T-cell (primary cell): ENCODE measurements at places on chromosomes 12 and 14. TPM values are rescaled to one million over a fixed set of nuclear protein-coding genes. Genes with fewer than 3 reads are reported as not detected.
A peak's percentile ranks its signal among the peaks of the same experiment; 100 is the strongest.

ABCB9 gene
- total RNA-seq = 7.2 TPM

RNU4-1 gene
- 2,823 TPM for total RNA-seq

CCDC88C gene
- 367 TPM for total RNA-seq

CCDC197 gene
- total RNA-seq = not detected

DNAJC22 gene
- total RNA-seq = not detected

DAO gene
- total RNA-seq = not detected

KRT72 gene
- total RNA-seq = 12.1 TPM

KLRC4 gene
- total RNA-seq = 17.3 TPM

DNA sequence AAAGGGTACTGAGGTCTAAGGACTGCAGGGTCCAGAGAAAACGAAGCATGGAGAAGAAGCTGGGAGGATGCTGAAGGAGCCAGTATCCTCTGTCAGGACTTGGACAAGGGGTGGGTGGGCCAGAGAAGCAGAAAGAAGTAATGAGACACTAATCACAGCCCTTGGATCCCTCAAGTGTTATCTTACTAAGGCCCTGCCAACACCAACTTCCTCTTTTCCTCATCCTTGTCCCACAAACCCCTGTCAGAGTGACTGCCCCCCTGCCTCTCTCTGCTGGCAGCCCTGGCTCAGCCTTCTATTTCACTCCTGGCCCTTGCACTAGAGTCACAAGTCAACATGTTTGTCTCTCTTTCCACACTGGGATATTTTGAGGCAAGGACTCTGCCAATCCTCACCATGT lies 3.8 kb upstream of the ASIC1 start:
- no peaks in the 10 kb centered on the region for H3K36me3 ChIP-seq
- H3K4me1 ChIP-seq = peaks cover 11% of the 10 kb centered on the region
- H3K27ac ChIP-seq = no peak overlapping the region

GRCh38 chr14:57362361-57362760 lies 28.0 kb upstream of the NAA30 start:
- DNase-seq = no peak
- peaks cover 4% of the 10 kb centered on the region for H3K27me3 ChIP-seq
- H3K4me1 ChIP-seq = no peaks in the 10 kb centered on the region
- H3K27ac ChIP-seq = no peak overlapping the region
- H3K4me3 ChIP-seq = no peak overlapping the region

GRCh38 chr14:100734031-100734990 lies 7.6 kb downstream of the DLK1 start:
- no peaks in the 10 kb centered on the region for H3K36me3 ChIP-seq
- H3K4me3 ChIP-seq = no peak overlapping the region
- no peaks in the 10 kb centered on the region for H3K4me1 ChIP-seq
- no peaks in the 10 kb centered on the region for H3K27me3 ChIP-seq

DNA sequence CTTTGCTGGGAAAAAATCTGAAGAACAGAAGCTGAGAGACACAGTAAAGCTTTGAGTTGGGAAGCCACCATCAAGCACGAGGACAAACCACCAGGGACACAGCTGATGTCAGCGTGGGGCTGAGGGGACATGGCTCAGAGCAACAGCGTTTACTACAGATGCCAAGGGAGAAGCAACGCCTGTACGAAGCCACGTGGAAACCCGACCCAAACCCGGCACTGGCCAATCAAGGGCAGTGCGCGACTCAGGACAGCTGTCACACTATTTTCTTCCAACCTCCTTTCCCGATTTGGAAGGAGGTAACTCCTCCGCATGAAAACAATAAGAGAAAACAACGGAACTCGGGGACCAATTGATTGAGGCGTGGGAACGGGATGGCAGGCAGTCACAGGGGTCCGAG lies 20.2 kb upstream of the CHGA start:
- no peaks in the 10 kb centered on the region for H3K27me3 ChIP-seq
- DNase-seq = no peak
- no peak overlapping the region for H3K4me3 ChIP-seq
- H3K27ac ChIP-seq = no peak overlapping the region

DNA sequence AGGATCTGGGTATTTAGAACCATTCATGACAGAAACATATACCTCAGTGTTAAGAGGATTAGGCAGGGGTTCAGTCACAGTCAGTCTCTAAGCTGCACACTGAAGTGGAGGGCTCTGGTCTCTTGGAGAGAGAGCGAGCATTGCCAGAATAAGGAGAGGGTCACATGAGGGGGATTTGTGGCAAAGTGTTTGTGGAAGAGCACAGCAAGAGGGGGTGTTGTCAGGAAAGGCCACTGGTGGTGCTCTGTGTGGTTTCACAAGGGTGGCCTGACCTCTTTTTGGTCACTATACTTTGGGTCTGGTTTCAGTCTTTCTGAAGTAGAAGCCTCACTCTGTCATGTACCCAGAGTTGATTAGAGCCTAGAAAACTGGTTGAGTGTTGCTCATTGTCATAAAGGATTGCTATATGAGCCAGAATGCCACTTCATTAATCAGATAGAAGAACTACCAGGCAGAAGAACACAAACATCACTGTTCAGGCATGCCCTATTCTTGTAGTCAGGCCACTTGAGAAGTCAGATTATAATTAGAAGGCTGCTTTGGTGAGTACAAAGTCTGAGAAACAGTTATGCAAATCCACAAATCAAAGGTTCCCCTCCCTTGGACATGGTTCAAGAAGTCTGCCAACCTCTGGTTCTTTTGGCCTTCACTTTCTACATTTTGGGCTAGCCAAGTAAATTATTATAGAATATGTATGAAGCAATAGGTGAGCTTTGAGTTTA lies 8.4 kb downstream of the TMEM19 start:
- no peaks in the 10 kb centered on the region for H3K4me1 ChIP-seq
- H3K27ac ChIP-seq = no peak overlapping the region
- no peak for DNase-seq
- no peak overlapping the region for H3K4me3 ChIP-seq

DNA sequence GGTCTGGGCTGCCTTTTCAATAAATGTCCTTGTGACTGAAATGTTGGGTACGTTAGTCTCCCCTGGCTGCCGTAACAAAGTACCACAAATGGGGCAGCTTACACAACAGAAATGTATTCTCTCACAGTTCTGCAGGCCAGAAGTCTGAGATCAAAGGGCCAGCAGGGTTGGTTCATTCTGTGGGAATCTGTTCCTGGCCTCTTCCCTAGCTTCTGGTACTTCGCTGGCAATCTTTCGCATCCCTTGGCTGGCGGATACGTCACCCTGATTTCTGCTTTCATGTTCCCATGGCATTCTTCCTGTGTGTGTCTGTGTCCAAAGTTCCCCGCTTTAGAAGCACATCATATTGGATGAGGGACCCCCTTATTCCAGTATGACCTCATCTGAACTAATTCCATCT lies 95.8 kb upstream of the NCOR2 start:
- H3K4me1 ChIP-seq = no peaks in the 10 kb centered on the region
- peaks cover 8% of the 10 kb centered on the region for H3K27me3 ChIP-seq
- no peaks in the 10 kb centered on the region for H3K36me3 ChIP-seq

- H3K36me3 ChIP-seq = no peaks in the 10 kb centered on the region
- no peak for DNase-seq
- peaks cover 63% of the 10 kb centered on the region for H3K4me1 ChIP-seq
- H3K27me3 ChIP-seq = peaks cover 5% of the 10 kb centered on the region
Measured at GRCh38 chr12:57896434-57897201, 44.7 kb upstream of the ATP23 start.

DNA sequence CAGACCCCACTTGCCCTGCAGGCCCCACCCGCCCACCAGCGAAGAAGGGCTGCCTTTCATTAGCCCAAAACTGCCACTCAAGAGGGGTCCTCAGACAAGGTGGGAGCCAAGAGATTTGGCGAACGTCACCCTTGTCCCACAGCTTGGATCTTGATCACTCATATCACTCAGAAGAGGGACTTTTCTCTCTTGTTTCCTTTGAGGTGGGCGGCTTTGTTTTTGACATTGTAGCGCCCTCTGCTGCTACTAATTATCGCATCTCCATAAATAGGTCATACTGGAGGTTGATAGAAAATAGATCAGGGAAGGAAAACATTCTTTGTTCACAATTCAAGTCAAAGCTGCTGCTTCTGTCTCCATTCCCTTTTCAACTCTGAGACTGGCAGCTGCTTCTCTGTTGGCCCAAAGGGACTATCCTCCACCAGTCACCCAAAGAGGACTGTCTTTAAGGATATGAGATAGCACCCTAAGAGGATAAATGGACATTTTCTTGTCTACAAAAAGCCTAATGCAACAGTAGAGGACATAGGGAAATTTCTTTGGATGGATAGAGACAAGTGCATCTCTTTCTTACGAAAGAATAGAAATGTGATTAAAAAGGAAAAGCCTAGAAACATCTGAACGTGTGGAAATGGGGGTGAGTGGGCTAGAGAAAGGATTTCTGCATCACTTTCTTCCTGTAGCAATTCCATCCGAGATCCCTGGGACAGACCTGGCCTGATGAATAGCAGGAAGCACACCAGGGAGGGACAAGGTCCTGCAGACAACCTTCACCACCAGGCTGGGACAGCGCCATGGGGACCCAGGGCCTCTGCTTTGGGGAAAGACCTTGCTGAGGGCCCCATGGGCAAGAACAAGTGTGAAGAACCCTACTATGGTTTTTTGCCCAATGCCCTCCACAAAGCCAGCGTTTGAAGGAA lies 115.8 kb downstream of the DAD1 start:
- peak overlapping the region; percentile 58 for H3K27ac ChIP-seq
- no peaks in the 10 kb centered on the region for H3K4me1 ChIP-seq
- no peak overlapping the region for H3K4me3 ChIP-seq
- no peaks in the 10 kb centered on the region for H3K27me3 ChIP-seq
- no peak for DNase-seq

- no peak overlapping the region for H3K27ac ChIP-seq
- H3K36me3 ChIP-seq = no peaks in the 10 kb centered on the region
- H3K4me3 ChIP-seq = no peak overlapping the region
- H3K4me1 ChIP-seq = peaks cover 17% of the 10 kb centered on the region
- no peaks in the 10 kb centered on the region for H3K27me3 ChIP-seq
- no peak for DNase-seq
Measured at GRCh38 chr12:46516933-46517578, 144.5 kb upstream of the SLC38A2 start.

GRCh38 chr14:104518659-104519350 lies 60.8 kb upstream of the C14orf180 start:
- no peak overlapping the region for H3K27ac ChIP-seq
- no peak overlapping the region for H3K4me3 ChIP-seq
- no peaks in the 10 kb centered on the region for H3K36me3 ChIP-seq
- H3K4me1 ChIP-seq = no peaks in the 10 kb centered on the region

DNA sequence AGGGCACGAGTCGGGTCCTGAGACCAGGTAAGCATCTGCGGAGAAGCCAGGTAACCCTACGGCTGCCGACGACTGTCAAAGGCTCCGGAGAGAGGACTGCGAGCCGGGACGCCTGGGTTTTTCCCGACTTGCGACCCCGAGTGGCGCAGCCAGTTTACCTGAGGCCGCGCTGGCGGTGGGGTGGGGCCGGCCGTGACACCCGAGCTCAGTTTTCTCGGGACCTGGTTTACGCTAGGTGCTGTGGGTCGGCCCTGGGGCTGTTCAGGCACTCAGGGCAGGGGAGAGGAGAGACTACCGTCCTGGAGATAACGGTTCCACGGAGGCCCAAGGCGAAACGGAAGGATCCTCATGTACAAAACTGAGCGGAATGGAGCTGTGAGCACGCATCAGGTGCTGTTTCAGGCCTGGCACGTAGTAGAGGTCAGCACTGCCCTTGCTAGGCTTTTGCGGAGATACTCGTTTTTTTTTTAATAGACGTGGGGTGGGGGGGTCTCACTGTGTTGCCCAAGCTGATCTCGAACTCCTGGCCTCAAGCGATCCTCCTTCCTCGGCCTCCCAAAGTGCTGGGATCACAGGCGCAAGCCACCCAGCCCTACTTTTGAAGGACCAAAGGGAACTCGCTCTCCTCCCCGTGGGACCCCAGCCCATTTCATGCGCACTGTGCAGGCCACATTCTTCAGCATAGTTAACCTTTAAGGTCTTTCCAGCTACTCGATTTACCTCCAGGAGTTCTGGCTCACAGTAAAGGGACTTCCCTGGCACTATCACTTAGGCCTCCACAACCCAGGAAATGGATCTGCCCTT lies 471 bp downstream of the MTRFR start:
- H3K4me3 ChIP-seq = peak overlapping the region; percentile 99
- peak overlapping the region; percentile 79 for H3K27ac ChIP-seq
- peaks cover 12% of the 10 kb centered on the region for H3K36me3 ChIP-seq
- DNase-seq = no peak

DNA sequence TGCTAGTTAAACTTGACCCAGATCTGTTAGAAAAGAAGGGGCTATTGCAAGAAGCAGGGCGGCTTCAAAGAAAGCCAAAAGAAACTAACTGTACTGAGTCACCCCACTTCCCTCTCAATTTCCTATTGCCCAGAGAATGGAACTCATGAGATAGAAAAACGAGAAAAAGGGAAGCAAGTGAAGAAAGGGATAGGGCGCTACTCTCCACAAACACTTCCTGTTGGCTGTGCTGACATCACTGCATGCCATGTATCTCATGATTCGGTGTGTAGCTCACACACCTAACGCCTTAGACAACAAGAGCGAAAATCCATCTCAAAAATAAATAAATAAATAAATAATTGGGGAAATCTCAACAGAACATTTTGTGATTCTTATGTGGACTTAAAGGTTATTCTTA lies 13.0 kb upstream of the P2RX4 start:
- H3K27ac ChIP-seq = no peak overlapping the region
- no peak for DNase-seq
- no peaks in the 10 kb centered on the region for H3K4me1 ChIP-seq
- H3K27me3 ChIP-seq = no peaks in the 10 kb centered on the region
- H3K4me3 ChIP-seq = no peak overlapping the region

DNA sequence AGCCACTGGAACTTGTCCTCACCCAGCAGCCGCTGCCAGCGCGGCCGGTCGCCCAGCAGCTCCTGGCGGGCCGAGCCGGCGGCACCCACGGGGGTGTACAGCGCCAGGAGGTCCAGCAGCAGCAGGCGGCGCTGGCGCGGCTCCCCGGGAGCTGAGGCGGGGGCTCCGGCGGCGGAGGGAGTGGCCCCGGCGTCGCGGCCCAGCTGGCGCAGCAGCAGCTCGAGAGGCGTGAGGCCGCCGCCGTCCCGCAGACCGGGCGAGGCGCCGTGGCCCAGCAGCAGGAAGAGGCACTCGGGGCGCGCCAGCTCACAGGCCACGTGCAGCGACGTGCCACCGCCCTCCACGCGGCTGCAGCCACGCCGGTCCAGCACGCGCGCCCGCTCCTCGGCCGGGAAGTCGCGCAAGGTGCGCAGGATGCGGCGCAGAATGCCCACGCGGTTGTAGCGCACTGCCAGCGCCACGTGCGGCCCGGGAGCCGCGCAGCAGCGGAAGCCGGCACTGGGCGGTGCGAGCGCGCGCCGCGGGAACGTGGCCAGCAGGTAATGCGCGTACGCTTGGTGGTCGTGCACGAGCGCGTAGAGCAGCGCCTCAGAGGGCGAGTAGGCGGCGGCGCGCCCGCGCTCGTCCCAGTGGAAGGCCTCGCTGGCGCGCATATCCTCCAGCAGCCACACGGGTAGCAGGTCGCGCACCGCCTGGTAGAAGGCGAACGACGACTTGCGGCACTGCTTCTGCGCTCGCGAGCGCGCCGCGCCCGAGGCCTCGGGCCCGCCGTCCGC lies 2.3 kb downstream of the ANKRD9 start:
- H3K4me1 ChIP-seq = peaks cover 6% of the 10 kb centered on the region
- peak; percentile 17 for DNase-seq
- H3K4me3 ChIP-seq = no peak overlapping the region
- H3K27me3 ChIP-seq = no peaks in the 10 kb centered on the region
- no peaks in the 10 kb centered on the region for H3K36me3 ChIP-seq
